ENCODE measurements at places on chromosomes 2 and 18.

DNA sequence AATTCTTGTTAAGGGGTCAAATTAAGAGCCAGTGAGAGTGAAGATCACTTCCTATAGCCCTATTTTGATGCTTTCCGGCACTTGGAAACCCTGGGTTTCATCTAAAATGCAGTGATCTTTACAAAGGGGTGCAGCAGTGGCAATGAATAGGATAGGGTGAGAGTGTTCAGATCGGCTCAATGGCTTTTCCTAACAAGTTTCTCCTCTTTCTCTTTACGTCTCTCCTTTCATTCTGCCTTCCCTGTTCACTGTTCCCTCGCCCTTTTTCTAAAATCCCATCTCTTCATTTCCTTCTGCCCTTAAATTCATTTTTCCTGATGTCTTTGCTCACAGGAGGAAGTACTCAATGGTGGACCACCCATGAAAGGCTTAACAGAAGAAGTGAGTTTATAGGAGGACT is 86.0 kb downstream of the CTIF start:
- DNase-seq = no peak

GRCh38 chr2:8235419-8235818 is 446.4 kb upstream of the ID2 start:
- DNase-seq = no peak

GRCh38 chr2:103875531-103875930 is 978.4 kb upstream of the POU3F3 start:
- DNase-seq = no peak

DNA sequence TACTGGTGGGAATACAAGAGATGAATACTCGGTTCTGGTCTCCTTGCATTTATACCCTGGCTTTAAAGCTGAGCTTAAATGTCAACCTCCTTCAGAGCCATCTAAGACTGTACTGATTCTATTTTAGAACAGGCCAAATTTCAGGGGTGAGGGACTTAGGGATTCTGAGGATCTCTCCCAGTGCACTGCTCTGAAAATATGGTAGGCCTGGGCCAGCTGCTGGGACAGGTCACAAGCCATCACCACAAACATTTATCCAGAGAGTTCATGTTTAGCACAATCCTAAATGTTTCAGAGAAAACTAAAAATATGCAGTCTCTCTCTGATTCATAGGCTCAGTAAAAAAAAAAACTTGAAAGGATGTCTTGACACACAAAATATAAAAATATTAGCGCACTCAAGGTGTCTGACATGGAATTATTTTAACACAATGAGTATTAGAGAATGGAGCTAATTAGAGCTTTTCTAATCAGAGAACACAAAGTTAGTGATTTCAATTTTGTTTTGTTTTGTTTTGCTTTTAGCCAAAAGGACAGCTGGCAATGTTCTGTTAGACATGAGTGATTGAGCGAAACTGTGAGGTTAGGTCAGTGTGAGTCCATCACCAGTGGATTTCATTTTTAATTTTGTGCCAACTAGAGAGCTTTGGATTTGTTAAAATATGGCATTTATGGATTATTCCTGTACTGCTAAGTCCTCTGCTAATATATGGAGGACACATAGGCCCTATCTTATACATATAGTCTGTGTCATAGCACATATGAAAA is 38.8 kb downstream of the MFSD6 start:
- DNase-seq = no peak

- DNase-seq = peak; percentile 52
Measured at GRCh38 chr2:203326356-203326755, 1.8 kb upstream of the ABI2 start.
